ENCODE measurements at places on chromosomes 12 and 14.

GRCh38 chr12:114918535-114919233, 234.7 kb upstream of the TBX3 start:
- no peak for DNase-seq

- DNase-seq, result no peak
These were observed 364.8 kb downstream of the NELL2 start for GRCh38 chr12:44511289-44511688.

- DNase-seq, result no peak
These were observed 104.0 kb downstream of the VRK1 start for GRCh38 chr14:96901227-96901626.

GRCh38 chr12:105980085-105980484, 158.7 kb downstream of the NUAK1 start:
- DNase-seq, result no peak

- no peak for DNase-seq
These were observed 61.5 kb upstream of the RASSF8 start for GRCh38 chr12:25896981-25897380.

DNA sequence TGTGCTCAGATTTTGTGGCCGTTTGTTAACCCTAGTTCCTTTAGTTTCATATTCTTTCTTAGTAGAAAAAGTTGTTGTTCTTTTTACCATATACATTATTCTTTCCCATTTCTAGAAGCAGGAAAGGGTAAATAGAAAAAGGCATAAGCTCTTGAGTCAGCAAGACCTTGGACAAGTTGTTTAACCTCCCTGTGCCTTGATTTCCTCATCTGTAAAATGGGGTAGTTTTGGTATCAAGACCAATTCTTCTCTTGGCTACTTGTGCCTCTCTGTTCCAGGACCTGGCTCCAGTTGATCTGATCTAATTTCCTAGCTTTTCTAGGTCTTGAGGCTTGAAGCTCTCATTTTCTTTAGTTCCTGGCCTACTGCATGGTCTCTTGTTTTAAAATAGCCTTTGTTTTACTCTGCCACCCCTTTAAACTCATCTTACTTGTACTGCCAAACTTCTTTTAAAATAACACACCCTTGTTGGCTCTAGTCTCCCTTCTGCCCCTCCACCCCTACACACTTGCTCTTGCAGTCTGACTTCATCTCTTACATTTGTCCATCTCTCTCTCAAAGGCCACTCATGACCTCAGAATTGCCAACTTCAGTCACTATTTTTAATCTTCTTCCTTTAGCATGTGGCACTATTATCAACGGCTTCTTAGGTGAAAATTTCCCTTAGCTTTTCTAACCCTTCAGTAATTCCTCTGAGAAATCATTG, 143.7 kb downstream of the TTLL5 start:
- DNase-seq, result no peak

- DNase-seq, result no peak
These were observed 776.6 kb downstream of the MED13L start for GRCh38 chr12:115500872-115501271.

Measured in NCI-H2107 (cell line).